ENCODE measurements at places on chromosomes 7 and 10.
A peak's percentile ranks its signal among the peaks of the same experiment; 100 is the strongest.

- DNase-seq: no peak
Measured at GRCh38 chr7:8015100-8015745, 46.6 kb downstream of the GLCCI1 start.

DNA sequence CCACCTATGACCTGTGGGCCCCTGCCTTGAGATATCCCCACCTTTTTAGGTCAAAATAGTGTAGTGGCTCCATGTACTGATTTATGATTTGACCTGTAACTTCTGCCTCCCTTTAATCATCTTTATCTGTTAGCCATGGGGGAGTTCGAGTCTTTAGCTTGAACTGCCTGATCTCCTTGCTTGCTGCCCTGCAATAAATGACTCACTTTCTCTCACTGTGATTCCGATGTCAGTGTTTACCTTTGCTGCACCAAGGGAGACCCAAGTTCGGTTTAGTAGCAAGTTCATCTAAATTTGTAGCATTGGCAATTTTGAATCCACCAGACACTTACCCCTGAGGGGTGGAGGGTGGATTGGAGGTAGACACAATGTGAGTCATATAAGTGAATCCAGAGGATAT lies 814.6 kb upstream of the AUTS2 start:
- DNase-seq: no peak

DNA sequence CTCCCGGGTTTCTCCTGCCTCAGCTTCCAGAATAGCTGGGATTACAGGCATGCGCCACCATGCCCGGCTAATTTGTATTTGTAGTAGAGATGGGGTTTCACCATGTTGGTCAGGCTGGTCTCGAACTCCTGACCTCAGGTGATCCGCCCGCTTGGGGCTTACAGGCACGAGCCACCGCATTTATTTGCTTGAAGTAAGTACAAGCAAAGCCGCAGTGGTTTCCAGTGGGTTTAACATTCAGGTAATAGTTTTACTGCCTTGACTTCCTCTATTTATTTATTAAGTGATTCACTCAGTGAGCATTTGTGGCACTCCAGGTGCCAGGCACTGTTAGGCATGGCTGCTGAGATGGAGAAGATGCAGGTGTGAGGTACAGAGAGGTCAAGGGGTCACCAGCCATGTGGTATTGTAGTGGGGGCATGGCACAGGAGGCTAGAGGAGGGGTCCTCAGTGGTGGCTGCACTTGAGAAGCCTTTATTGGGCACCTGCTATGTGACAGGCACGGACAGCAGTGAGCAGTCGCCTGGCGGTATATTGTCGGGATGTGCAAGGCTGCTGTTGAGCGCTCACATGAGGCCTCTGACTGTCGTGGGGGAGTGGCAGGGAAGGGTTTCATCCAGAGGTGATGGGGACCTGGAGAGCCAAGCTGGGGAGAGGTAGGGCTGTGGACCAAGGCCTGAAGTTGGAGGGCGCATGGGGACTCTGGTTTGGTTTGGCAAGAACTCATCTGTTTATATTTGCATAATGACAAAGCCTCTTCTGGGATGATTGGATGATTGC lies 54.9 kb downstream of the DOCK1 start:
- DNase-seq: no peak

DNA sequence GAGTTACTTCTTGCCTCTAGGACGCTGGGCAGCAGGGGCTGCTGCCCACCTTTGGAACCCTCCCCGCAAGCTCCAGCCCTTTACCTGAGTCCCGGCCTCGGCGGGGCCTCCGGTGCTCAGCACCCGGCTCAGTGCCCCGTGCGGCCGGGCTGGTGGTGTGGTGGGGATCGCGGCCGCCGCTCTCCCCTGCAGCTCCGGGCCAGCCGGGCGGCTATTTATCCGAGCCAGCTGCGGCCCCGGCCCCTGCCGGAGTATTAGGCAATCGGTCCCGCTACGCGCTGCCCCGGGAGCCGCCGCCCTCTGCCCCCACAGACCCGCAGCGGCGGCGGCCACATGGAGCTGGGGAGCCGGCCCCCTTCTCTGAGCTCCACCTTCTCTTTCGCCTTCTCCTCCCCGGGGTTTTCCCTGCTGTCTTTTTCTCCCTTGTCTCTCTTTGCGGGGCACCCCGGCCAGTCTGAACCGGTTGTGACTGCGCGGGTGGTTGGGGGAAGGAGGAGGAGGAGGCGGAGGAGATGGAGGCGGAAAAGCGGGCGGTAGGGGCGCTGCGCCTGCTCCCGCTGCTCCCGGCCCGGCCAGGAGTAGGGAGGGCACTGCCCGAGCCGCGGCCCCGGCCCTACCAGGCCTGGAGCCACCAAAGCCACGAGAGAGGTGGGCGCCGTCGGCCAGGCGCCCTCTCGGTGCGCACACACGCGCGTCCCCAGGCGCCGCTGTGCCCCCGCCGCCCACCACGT lies at the start of gene SLC16A9:
SLC16A9 (minus strand) TSS at position 456 of the 731 bp plus-strand sequence. CDS start 25,559 bp downstream, outside the sequence.
- peak; percentile 76 for DNase-seq

- no peak for DNase-seq
Measured at GRCh38 chr10:514137-514671, 175.3 kb downstream of the DIP2C start.

GRCh38 chr7:69827140-69827539 lies 228.9 kb downstream of the AUTS2 start:
- DNase-seq: no peak

GRCh38 chr7:33530664-33531063 lies 374.7 kb upstream of the BMPER start:
- no peak for DNase-seq

DNA sequence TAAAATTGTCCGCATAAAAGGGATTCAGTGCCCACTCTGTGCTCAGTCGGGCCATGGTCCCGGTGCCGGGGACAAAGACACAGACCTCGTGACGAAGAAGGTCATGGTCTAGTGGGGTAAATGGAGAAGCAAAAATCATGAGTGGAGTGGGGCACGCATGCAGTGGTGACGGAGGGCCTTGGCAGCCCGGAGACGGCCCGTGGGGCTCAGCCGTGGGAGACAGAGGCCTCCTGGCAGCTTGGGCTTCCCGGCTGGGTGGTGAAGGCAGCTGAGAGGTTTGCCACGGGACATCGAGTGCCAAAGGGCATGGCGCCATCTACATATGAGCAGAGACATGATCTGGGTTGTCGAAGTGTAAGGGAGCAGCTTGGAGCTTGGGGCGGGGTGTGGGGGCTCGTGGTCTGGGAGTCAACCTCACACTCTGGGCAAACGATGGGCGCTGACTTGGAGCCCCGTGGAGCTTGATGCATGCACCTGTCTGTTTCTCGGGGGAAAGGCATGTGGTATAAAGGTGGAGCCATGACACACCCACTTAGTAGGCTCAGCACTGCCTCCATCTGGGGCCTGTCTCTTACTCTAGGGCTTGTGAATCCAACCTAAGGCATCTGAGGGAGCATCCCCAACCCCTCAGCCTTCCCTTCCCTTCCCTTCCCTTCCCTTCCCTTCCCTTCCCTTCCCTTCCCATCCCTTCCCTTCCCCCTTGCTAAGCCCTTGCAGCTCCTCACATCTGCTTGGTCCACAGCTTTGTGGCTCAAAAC lies 151.0 kb upstream of the INSYN2A start:
- no peak for DNase-seq

- DNase-seq: no peak
Measured at GRCh38 chr7:18517646-18518045, 22.1 kb downstream of the HDAC9 start.

GRCh38 chr10:90193240-90193985 lies 492.0 kb downstream of the KIF20B start:
- DNase-seq: no peak

GRCh38 chr7:13849163-13849892 lies 140.1 kb downstream of the ETV1 start:
- DNase-seq: no peak

DNA sequence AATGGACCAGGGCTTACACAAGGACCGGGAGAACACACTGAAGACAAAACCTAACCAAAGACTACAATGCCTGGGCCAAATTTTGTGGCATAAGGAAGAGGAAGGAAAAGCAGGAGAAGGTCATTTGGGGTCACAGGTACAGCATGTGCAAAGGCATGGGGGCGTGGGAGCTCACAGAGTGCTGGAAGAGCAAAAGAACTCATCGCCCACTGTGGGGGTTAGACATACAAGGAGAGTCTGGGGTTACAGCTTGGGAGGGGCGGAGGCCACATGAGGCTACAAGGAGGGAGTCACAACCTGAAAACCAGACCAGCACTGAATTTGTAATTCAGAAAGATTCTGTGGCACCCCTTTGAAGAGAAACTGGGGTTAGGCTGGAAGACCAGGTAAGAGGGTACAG lies 9.7 kb downstream of the PUS7 start:
- DNase-seq: no peak

DNA sequence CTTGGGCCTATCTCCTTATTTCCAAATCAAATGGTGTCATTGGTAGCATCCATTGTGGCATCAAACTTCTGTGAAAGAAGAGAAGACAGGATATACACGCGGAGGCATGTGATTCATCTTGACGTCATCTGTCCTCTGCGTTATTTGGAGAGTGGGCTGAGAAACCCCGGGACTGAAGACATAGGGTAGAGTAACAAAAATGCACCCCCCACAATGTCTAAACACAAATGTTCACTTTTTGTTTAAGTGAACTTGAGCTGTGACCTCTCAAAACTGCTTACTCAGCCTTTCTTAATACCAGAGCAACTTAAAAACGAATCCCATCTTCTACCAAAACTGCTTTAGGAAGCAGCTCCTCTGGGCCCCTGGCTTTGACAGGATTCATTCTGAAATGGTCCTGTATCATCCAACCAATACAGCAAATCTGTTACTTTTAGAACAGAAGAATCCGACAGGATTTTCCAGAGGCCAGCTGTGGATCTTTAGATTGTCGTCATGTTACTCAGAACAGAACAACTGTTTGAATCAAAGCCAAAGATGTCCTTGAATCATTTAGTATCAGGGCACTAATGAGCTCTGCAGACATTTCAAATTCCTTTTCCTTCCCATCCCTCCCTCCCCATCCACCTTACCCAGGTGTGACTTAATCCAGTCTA lies 438.1 kb downstream of the SUGCT start:
- no peak for DNase-seq

Data from HL-60 (cell line).